ENCODE measurements at places on chromosomes 11 and 22.

DNA sequence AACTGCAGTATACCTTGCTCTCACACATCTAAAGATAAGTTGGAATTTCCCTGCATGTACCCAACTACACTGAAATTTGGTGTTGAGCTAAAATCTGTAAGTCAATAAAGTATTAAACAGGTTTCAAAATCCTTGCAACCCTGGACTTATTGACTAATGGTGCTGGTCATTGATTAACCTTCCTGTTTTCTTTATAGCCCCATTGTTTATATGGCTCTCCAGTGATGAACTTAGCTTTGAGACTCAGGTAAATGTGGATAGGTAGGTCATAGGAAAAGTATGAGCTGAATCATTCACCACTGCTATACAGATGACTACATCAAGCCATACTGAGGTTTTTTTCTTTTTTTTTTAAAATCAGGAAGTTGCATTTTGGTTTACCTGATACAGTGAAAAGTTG is 132.7 kb downstream of the FAT3 start:
- no peak for DNase-seq

DNA sequence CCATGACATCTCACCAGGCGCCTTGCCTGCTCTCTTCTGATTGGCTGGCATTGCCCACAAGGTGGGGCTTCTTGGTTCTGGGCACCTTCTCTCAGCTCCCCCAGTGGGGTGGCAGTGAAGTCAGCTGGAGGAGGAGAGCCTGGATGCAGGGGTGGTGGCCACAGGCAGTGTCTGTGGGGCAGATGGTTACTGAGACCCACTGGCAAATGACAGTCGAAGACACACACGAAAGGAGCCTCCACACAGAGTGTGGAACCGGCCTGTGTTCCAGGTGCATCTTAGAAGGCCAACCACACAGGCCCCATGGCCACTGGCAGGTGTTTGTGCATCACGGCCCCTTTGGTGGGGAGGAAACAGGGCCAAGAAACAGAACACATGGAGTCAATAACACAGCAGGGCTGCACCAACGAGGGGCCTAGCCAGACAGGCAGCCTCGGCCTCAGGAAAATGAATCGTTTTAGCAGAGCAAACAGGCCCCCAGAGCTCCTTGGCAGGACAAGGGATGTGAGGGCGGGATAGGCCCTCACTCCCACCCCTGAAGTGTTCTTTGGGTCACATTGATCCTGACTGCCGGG is 683.4 kb downstream of the TBC1D22A start:
- no peak for DNase-seq

GRCh38 chr11:8094656-8095055 is 13.6 kb downstream of the TUB start:
- no peak for DNase-seq

DNA sequence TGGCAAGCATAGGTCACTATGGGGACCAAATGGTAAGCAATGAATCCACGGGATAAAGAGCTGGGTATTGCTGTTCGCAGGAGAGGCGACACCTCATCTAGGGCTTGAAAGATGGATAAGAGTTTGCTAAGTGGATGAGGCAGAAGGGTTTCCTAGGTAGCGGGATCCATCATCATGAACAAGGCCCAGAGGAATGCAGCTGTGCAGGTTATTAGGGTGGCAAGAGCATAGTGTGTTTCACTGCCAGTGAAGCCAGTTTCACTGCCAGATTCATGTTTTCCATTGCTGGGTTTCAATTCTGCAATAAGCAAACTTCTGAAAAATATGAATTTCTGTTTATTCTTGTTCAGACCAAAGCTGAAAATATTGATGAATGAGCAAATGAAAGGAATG is 27.2 kb downstream of the WEE1 start:
- DNase-seq = no peak

DNA sequence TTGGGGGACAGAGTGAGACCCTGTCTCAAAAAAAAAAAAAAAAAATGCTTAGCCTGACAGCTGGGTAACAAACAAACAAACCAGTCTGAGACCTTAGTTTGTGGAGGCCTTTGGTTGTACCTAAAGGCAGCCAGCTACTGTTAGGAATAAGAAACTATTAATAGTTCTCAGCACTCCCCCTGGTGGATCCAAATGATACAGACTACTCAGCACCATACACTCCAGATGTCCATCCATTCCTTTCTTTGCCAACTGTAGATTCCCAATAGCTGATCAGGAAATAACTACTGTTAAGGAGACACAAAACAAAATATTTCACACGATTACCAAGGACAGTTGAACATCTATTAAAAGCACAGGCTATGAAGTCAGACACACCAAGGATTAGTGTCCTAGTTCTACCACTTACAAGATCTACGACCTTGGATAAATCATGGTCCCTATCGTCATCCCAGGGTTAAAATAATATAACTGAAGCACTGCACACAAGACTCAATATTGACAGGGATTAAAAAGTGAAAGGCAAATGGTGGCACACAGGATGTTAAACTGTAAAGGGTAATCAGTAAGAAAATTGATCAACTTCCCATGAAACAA is 17.2 kb downstream of the CLDN25 start:
- DNase-seq = no peak

GRCh38 chr11:18106688-18107087 is 806 bp upstream of the SAAL1 start:
- DNase-seq = no peak

- no peak for DNase-seq
These were observed 164.4 kb downstream of the TEAD1 start for GRCh38 chr11:12838463-12839123.

GRCh38 chr11:70824605-70825245 is 426.4 kb downstream of the CTTN start:
- no peak for DNase-seq

DNA sequence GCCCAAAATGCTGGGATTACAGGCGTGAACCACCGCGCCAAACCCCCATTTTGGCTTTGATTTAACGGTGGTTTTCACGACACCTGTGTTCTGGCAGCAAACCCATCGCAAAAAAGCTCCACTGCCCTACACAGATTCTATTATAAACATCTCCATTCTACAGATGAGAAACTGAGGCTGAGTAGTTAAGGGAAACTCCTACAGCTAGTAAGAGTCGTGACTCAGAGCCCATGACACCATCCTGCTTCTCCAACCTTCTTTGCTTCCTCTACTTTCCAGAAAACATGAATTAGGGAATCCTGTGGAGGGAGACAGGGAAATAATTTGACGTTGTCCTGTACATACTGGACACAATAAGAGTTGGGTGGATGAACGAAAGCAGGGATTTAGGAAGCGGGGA is 429 bp upstream of the SNX15 start:
- no peak for DNase-seq

DNA sequence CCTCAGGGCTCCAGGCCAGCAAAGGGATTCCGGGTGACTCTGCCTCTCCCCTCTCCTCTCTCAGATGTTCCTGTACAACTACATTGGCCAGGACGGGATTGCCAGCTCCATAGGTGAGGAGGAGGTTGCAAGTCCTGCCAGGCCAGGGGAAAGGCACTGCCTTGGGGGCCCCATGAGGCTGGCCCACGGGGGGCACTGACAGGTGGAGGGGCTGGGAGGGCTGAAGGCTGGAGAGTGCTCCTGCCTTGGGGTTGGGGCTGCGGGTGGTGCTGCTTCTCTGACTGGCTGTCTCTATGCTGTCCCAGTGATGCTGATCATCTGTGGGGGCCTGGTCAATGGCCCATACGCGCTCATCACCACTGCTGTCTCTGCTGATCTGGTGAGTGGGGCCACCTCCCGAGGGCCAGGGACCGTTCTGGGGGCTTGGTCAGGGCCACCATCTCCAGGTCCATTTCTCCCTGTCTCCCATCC is 21.7 kb downstream of the SLC37A2 start:
- DNase-seq = no peak

GRCh38 chr22:38317122-38317994 is at the start of gene CSNK1E:
Gene CSNK1E (minus strand): TSS chr22:38317433. CDS start chr22:38314157, 3,276 bp downstream.
- DNase-seq = peak; percentile 84

- DNase-seq = no peak
These were observed 5.9 kb downstream of the HMOX1 start for GRCh38 chr22:35386670-35387288.

GRCh38 chr11:46475926-46476545 is 84.5 kb upstream of the CHRM4 start:
- DNase-seq = no peak

DNA sequence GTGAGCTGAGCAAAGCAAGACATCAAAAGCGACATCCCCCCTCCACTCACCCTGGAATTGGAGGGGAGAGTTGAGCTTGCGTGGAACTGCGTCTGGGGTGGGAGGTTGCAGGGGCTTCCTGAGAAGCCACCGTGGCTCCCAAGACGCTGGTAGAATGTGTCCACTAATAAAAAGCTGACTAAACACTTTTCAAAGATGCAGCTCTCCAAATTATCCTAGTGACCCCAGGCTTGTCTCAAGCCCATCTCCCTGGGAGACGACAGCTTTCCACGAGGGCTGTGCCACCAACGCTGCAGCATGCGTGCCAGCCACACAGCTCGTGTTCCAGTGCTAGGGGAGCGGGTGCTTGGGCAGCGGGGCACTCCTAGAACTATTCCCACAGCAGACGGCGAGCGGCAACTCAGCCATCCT is 6.3 kb upstream of the GAL start:
- DNase-seq = peak; percentile 10

DNA sequence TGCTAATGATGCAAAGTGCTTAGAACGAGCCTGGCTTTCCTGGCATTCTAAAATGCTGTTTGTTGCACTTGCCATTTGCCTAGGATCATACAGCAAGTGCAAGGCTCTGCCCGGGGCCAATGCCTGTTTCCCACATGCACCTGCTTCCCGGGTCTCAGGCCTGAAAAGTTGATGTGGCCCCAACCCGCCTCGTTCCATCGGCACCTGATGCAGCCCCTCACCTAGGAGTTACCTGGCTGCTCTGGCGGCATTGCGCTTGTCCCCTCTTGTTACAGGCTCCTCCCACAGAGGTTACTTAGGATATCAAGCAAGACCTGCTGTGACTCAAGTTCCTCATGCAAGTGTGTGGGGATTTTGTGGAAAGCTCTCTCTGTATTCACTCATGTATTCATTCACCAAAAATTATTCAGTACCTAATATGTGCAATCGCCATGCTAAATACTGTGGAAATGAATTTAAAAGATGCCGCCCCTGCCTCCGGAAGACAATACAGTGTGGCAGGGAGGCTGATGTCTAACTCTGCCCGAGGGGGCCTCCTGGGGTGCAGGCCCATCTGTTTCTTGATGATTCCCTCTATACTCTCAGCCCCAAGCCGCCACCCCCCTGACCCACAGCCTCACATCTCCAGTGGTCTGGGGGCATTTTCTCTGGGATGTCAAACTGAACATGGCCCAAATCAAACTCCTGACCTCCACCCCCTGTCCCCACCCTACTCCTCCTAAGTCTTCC is 184.5 kb downstream of the EFCAB6 start:
- no peak for DNase-seq

- DNase-seq = no peak
These were observed 29.2 kb downstream of the USP35 start for GRCh38 chr11:78217650-78218541.

DNA sequence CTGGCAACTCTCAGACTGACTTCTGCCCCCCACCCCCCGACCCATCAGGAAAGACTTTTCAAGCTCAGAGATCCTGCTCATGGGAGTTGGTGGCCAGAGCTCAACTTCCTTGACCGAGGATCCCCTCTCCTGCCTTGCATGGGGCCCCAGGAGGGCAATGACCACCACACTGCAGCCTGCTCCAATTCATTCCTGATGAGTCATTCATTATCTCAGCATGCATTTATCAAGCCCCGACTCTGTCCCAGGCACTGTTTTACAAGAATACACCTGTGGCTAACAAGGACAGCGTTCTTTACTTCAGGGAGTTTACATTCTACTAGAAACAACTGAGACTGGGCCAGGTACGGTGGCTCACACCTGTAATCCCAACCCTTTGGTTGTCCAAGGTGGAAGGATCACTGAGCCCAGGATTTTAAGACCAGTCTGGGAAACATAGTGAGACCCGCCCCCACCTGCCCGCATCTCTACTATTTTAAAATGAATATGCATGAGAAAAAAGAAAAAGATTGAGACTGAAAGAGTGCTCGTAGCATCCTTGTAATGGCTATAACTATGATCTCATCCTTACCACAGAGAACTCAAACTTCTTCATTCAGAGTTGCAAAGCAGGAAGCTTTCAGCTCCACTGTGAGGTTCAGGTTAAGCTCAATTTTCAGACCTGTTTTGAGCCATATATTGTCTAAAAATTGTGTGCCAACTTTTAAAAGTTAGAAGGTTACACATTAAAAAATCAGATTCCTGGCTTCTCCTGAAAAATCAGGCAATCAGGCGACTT is 60.4 kb downstream of the FEZ1 start:
- DNase-seq = no peak

DNA sequence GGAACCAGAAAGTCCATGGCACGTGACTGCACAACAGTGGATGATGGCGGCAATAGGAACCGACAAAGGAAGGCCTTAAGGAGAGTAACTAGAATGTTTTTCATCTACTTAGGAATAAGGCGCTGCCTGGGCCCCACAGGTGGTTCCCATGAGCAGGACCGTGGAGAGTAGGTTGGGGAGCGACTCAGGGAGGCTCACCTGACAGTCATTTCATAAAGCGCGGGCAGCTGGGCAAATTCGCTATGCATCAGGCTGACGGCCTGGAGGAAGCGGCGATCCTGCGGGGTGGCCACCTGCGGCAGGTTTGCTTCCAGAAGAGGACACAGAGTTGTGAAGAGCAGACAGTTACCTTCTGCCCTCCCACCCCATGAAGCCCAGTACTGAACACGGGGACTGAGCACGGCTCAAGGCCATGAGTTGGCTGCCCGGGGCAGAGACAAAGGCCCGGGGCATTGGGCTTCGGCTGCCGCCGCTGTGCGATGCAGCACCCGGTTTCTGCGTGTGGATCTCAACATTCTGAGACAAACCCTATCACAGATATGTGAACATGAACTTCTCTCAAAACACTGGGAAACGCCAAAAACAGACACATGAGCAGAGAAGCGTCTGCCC is 25.8 kb downstream of the HPS4 start:
- no peak for DNase-seq

- no peak for DNase-seq
These were observed 14.5 kb upstream of the P4HA3 start for GRCh38 chr11:74325649-74326645.

GRCh38 chr22:27105142-27106025 is 448.0 kb downstream of the MIAT start:
- DNase-seq = no peak

GRCh38 chr22:47275605-47276449 is 513.4 kb downstream of the TBC1D22A start:
- DNase-seq = no peak

- no peak for DNase-seq
These were observed 7.3 kb downstream of the C11orf97 start for GRCh38 chr11:94519478-94520084.

DNA sequence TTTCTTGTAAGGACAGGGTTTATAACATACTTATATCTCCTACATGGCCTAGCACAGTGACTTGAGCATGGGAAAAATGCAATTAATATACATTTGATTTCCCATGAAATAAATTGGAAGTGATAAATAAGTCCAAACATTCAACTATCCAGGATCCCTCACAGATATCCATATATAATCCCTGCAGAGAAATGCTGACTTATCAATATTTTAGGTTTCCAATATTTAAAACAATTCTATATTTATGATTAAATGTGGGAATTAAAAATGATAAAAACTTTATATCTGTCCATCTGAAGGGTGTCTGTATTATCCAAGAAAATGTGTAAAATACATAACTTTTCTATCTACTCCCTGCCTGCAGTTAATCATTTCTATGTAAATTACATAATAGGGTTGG is 6.3 kb downstream of the OR10A4 start:
- no peak for DNase-seq

Measured in glutamatergic neuron (in vitro differentiated cells).